ENCODE measurements at places on chromosomes 12 and 14.
A peak's percentile ranks its signal among the peaks of the same experiment; 100 is the strongest.

DNA sequence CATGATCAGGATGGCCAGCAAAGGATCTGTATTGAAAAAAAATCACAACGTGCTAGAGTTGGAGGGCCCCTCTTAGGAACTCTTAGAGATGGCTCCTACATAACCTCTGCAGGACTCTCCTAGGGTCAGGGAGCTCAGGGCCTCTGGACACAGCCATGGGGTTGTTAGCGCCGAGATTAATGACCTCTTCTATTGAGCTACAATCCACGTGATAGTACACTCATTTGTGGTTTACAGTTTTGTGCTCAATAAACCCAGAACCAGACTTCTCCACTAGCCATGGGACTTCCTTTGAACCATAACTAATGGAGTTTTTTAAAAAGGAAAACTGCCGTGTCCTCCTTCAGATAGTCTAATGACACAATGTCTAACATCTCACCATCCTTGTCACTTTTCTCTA lies 29.6 kb upstream of the HDAC7 start:
- DNase-seq, result no peak

DNA sequence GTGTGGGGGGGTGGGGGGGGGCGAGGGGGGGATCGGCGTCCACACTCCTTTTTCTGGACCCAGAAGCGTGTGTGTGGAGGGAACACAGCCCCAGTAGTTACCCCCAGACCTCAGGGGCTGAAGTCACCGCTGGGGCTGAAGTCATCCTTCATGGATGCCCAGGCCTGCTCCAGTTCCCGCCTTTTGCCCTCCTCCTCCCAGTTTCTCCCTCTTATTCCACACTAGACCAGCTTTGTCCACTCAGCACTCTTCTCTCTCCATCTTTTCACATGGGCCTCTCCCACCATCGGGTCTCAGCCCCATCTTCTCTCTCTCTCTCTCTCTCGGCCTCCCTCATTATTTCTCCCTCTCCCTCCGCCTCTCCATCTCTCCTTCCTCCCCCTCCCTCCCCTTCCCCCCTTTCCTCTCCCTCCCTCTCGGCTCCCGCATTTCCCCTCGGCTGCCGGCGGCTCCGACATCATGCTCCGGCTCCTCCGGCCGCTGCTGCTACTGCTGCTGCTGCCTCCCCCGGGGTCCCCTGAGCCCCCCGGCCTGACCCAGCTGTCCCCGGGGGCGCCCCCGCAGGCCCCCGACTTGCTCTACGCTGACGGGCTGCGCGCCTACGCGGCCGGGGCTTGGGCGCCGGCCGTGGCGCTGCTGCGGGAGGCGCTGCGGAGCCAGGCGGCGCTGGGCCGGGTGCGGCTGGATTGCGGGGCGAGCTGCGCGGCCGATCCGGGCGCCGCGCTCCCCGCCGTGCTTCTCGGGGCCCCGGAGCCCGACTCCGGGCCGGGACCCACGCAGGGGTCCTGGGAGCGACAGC lies at the start of gene P3H3:
P3H3 (plus strand) TSS at position 426 of the 799 bp plus-strand sequence; CDS start at position 460, 34 bp downstream.
- peak; percentile 6 for DNase-seq

- no peak for DNase-seq
These were observed 145.6 kb upstream of the SLC38A2 start for GRCh38 chr12:46518169-46518568.

DNA sequence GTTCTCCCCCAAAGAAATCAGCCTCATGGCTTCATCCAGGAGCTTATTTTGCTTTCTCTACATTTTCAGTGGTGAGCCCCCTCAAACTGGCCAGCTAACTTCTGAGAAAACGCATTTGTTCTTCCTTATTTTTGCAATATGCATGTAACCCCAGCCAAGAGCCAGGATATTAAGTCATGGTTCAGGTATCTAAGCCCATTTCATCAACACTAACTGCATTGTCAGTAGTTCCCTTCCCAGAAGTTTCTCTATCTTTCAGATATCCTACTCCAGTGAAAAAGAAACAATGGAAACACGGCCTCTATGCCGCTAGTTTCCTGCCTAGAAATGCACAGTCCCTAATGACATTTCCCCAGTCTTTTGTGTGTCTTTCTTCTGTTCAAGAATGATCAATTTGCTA lies 102.8 kb upstream of the RASSF8 start:
- DNase-seq, result no peak

- DNase-seq, result no peak
These were observed 54.5 kb upstream of the MMP17 start for GRCh38 chr12:131773582-131774221.

- DNase-seq, result no peak
These were observed 421 bp downstream of the RTL1 start for GRCh38 chr14:100903134-100903468.

DNA sequence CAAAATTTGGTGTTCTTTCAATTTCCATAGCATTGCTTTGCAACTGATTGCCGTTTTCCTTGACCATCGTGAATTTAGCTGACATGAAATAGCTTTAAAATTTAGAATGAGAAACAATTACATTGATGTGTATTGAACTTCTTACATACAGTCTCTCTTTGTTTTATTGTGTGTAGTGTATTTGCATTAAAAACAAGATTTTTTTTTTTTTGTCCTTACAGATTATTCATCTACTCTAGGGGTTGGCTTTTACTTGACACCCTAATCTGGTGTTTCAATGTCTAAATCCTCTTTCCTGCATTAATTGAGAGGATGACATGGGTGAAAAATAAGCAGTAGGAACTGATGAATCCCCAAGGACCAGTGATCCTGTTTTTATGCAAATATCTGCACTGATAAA lies 20.6 kb downstream of the LIN52 start:
- no peak for DNase-seq

DNA sequence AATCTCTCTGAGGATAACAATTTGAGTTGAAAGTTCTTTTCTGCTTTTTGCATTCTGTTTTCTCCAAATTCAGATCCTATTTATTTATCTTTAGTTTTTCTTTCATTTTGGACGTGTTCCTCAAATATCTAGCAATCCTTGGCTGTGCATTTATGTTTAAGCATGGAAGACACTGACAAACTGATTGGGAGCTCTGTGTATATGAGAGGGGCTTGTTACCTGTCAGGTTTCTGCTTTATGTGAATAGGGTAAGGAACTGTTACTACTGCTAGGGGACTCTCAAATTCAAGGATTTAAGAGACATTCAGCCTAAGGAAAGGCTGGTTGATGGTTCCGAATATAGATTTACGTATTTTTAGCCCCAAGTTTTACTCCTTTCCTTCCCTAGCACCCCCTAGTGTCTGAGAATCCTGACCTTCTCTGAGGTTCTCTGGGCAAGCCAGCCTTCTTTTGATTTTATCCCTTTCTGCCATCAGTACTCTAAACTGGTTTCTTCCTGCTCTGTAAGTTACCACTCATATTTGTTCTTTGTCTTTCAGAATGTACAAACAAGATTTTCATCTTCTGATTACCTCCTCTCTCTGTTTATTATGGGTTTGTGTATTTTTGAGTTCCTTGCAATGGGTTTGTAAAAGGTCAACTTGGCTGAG lies 30.5 kb downstream of the YLPM1 start:
- DNase-seq, result no peak

GRCh38 chr12:100661300-100661951 lies 87.9 kb downstream of the GAS2L3 start:
- no peak for DNase-seq

- no peak for DNase-seq
These were observed 179.6 kb downstream of the ADGRD1 start for GRCh38 chr12:131133015-131133905.

DNA sequence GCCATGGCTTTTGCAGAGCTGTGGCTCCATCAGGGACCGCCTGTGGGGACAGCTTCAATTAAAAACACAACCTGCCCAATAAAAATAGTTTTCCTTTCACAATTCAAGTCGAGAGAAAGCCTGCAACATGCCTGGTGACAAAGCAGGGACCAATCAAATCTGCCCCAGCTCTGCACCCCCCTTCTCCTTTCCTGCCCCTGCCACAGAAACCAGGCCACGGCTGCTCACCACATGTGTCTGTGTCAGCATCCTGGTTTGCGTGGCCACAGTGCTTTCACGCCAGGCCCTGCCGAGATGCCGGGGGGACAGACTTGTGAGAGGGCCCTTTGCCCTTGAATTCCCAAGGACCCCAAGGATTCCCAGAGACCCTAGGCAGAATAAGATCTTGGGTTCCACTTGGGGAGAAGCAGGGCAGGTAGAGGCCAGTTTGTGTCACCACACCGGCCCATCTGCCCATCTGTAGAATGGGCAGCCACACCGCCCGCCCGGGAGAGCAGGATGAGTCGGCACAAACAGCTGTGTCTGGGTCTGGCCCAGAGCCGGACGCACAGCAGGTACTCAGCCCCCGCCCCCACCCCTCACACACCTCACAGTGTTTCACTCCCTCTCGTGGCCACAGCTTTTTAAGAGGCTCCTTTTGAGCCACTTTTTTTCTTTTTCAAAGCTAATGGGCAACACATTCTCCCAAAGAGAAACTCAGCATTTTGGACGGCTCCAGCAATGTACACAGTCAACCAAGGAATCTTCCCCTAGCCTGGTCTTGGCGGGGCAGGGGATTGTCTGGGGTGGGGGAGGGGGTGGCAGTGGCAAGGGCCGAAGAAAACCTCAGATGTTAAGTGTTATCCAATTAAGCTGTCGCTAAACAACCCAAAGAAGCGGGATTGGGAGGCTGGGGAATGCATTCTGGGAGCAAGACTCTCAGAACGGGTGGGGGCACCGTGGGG lies 41.5 kb downstream of the BCL11B start:
- no peak for DNase-seq

- no peak for DNase-seq
These were observed 12.7 kb downstream of the TMED8 start for GRCh38 chr14:77364146-77364545.

DNA sequence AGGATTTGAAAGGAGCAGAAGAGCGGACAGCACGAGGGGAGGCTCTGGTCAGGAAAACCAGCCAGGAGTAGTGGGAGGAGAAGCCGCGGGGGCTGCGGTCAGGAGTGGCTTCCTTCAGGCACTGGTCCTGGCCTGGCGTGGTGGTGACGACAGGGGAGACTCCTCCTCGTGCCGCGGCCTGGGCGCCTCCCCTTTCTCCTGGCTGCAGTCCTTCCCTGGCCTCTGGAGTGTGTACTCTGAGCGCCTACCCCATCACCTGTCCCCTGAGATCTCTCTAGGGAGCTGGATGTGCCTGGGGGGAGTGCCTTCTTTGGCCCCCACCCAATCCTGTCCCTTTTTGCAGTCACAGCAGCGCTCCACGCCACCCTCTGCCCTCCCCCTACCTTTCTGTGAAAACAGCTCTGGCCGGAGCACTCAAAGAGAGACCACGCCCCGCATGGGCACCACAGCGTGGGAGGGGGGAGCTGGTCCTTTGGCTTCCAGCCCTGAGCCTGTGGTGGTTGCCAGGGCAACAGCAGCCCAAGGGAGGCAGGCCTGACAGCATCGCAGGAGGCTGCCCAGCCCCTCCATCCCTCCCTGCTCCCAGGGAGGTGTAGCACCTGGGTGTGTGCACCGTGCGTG lies 125.9 kb downstream of the CALM1 start:
- peak; percentile 58 for DNase-seq

- DNase-seq, result no peak
These were observed 108.6 kb downstream of the ETV6 start for GRCh38 chr12:11758087-11758486.

DNA sequence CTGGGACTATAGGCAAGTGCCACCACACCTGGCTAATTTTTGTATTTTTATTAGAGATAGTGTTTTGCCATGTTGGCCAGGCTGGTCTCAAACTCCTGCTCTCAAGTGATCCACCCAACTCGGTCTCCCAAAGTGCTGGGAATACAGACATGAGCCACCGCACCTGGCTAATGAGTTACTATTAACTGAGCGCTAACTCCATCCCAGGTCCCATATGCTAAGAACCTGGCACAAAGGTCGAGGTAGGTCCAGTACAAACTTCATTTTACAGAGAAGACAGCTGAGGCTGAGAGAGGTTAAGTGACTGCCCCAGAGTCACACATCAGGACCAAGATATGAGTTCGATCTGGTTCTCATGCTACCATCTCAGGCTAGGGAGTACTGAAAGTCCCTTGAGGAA lies 4.5 kb upstream of the PLA2G1B start:
- no peak for DNase-seq

DNA sequence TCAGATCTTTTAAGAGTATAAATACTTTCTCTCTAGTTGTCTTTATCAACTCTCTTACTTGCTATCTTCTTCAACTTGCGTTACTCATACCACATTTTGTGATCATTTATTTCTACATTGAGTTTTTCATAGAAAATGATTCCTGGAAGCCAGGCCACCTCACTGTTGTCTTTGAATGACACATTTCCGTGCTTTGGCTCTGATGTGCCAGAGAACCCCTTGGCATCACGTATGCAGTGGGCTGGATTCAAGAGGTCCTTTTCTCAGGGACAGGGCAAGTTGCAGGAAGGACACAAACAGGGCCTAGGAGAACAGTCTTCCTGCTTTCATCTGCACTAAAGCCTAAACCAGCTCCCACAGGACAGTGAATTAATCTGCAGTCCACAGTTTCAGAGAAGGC lies 70.3 kb upstream of the PYGL start:
- DNase-seq, result no peak

DNA sequence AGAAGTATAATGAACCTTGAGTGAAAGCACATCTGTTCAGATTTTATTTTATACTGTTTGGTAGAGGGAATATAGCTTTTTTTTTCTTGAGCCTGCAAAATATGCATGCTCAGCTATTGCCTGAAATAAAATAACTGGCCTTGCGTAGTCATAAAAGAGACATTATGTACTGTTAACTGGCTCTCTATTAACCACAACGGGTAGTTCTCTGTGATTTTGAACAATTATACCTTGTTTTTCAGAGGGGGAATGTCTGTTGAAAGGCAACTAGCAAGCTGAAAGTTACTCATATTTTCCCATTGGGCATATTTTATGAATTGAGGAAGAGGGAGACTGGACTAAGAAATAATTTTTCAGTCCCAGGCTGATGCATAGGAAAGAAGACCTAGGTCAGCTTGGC lies 62.6 kb downstream of the FIGNL2 start:
- DNase-seq, result no peak

Measured in SHP77 (cell line).